Small intestine (tissue), 16 donors: ENCODE measurements at places on chromosomes 6 and 20.

DNA sequence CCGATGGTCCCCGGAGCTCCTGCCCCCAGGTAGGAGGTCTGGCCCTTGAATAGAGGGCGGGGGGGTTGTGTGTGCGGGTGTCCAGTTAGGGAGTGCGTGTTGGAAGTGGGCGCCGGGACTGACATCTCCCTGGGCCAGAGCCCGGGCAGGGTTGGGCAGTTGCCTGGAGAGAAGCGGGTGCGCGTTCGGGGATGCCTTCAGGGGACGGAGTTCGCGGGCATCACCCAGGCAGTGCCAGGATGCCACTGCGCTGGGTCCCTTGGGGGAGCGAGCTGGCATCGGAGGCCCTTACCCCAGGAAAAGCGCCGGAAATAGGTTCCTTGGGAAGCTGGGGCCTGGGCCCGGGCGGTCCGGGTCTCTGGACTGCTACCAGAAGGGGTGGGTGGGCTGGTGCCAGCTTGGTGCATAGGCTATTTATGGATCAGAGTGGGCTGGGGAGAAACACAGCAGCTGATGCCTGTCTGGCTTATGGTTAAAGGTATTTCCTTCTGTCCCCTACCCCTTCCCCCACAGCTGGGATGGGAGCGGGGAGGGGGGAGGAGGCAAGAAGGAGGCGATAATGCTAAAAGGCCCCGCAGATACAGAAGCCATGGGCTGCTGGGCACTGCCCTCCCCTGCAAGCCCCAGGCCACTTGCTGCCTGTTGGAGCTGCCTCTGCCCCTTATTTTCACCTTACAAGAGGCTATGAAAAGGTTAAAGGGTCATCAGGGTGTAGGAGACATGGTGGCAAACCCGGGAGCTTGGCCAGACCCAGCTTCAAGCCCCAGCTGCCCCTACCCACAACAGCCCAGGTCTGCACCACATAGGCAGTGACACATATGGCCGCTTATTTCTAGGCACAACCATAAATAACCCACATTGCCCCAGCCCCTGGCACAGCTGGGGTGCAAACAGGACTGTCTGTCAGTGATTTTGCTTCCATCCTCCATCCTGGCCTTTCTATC is 638 bp downstream of the PACSIN1 start:
- peak overlapping the region; percentile 17 for H3K4me3 ChIP-seq
- no peaks in the 10 kb centered on the region for H3K27me3 ChIP-seq
- no peak overlapping the region for H3K27ac ChIP-seq

DNA sequence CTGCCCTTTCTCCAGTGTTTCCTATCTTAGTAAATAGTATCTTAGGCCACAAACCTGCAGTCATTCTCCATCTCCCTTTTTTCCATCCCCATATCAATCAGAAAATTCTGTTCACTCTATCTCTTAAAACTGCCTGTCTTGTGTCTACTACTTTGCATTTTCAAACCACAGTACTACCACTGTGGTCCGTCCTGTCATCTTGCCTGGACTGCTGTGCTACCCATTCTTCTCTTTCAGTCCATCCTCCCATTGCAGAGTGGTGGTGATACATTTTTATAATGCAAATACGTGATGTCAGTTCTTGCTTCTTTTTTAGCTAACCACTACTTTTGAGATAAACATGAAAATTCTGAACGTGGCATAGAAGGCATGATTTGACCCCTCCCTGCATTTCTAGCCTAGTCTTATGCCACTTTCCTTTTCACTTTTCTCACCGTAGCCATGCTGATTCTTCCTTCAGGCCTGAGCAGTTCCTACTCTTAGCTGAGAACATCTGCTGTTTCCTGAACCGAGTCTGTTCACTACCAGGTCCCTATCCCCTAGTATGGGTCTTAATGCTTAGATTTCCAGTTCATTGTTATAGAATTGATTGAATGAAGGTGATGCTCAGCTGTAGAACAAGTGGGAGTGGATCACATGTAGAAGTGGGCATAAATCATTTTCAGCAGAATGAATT is 13.8 kb downstream of the TBPL1 start:
- H3K27me3 ChIP-seq: no peaks in the 10 kb centered on the region
- no peak overlapping the region for H3K4me3 ChIP-seq
- no peak for DNase-seq
- peaks cover 3% of the 10 kb centered on the region for H3K36me3 ChIP-seq

DNA sequence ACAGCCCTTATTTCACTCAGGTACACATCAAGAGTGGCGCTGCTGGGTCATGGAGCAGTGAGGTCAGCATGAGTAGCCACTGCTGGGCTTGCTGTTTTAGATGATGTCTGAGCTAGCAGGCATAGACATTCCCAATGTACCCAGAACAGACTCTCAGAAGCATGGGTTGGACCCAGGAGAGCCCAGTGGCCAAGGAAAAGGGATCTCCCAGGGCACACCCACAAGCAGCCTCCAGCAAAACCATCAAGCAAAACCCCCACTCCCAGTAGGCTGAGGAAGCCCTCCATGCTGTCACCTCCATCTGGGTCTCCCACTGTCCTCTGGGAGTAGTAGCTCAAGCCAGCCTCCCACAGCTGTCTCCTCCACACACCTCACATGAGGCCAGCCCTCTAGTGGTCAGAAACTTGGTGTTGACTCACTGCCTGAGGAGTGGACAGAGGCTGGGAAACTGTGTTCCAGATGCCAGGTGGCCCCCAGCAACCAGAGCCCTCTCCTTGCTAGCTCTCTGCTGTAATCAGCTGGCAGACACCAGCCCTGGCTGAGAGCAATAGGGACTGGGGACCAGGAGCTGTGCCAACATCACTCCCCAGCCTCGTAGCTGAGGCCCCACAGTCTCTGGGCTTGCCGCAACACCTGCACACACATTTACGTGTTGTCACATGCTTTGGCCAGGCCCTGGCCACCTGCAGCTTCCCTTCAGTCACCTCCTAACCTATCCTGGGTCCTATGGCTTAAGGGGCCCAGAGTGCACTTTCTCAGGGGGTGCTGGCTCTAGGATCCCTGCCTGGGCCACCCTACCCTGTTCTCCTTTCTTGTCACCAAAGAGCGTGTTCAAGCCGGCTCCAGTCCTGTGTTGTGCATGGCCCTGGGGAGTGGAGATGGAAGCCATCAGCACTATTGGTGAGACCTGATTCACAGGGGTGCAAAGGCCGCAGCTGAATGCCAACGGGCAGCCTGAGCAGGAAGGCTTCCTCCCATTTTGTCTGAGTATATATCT is 1.9 kb upstream of the AP5S1 start:
- peak; percentile 85 for DNase-seq
- H3K4me3 ChIP-seq: no peak overlapping the region
- H3K36me3 ChIP-seq: peaks cover 12% of the 10 kb centered on the region
- H3K27me3 ChIP-seq: no peaks in the 10 kb centered on the region

DNA sequence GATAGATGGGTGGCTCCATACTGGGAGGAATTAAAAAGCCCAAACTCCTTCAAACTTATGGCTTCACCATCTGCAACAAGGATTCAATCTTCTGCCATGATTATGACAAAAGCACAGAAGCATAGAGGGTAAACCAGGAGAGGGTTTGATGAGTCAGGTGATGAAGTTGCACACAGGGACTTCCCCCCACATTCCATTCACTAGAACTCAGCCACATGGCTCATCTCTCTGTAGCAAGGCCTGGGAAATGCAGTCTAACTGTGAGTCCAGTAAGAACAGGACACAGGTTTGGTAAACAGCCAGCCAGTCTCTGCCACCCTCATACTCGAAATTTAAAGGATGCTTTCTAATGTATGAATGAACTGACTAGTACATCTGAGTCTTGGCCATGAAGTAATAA is 142.9 kb downstream of the HIVEP2 start:
- no peak overlapping the region for H3K27ac ChIP-seq
- DNase-seq: no peak
- no peaks in the 10 kb centered on the region for H3K4me1 ChIP-seq

DNA sequence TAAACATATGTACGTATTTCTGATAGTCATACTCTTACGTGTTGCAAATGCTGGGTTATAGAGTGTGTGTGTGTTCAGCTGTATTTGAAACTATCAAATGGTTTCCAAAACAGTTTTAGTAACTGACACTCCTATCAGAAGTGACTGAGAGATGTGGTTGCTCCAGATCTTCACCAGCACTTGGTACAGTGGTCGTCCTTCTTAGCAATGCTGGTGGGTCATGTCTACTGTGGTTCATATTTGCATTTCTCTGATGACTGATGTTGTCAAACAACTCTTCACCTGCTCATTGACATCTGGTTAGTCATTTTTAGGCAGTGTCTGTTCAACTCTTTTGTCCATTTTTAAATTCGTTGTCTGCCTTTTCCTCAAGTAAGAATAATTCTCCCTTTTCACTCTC is 259.3 kb downstream of the KIF16B start:
- peaks cover 3% of the 10 kb centered on the region for H3K36me3 ChIP-seq
- no peaks in the 10 kb centered on the region for H3K27me3 ChIP-seq
- no peak overlapping the region for H3K27ac ChIP-seq
- DNase-seq: no peak
- H3K4me3 ChIP-seq: no peak overlapping the region

- H3K27me3 ChIP-seq: no peaks in the 10 kb centered on the region
- DNase-seq: no peak
- H3K27ac ChIP-seq: no peak overlapping the region
- no peak overlapping the region for H3K4me3 ChIP-seq
- no peaks in the 10 kb centered on the region for H3K4me1 ChIP-seq
Observed at GRCh38 chr20:31523361-31524283, 9.4 kb downstream of the HM13 start.

- peak overlapping the region; percentile 42 for H3K27ac ChIP-seq
- H3K4me3 ChIP-seq: no peak overlapping the region
- DNase-seq: no peak
Observed at GRCh38 chr20:33475381-33476152, 14.3 kb upstream of the CBFA2T2 start.

- no peaks in the 10 kb centered on the region for H3K4me1 ChIP-seq
- no peak for DNase-seq
- no peak overlapping the region for H3K27ac ChIP-seq
- no peaks in the 10 kb centered on the region for H3K36me3 ChIP-seq
- no peaks in the 10 kb centered on the region for H3K27me3 ChIP-seq
Observed at GRCh38 chr6:45310118-45310788, 17.9 kb upstream of the RUNX2 start.

DNA sequence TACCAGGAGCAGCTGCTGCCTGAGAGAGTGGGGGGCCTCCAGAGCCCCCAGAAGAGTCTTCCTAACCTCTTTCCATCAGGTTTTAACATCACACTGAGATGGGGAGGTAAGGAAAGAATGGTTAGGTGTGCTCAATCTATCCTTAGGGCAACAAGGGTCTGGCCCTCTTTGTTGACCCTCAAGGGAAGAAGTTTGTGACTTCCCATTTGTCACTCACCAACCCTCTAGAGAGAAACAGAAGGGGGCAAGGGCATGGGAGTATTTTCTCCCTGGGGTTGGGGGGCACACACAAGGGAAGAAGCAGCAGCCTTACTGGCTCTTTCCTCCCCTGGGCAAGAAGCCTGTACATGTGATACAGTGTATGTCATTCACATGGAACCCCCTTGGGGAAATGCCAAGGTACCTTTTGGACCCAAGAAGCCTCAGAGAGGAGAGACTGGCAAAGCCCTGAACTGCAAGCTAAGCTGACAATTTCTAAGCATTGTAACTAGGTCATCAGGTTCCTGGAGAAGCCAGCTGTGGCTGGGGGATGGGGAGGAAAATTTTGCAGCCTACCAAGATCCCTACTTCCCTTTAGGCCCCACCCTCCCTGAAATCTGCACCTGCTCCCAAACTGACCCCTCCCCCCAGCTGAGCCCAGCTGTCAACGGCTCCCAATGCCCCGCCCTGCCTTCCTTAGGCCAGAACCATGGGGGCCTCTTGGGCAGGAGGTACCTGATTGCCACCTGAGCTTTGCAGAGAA is 14.5 kb downstream of the BCL2L1 start:
- H3K27me3 ChIP-seq: no peaks in the 10 kb centered on the region
- peaks cover 50% of the 10 kb centered on the region for H3K36me3 ChIP-seq
- peaks cover 36% of the 10 kb centered on the region for H3K4me1 ChIP-seq
- H3K4me3 ChIP-seq: no peak overlapping the region
- H3K27ac ChIP-seq: peak overlapping the region; percentile 79
- peak; percentile 79 for DNase-seq

- no peak overlapping the region for H3K4me3 ChIP-seq
- H3K27me3 ChIP-seq: no peaks in the 10 kb centered on the region
- H3K4me1 ChIP-seq: no peaks in the 10 kb centered on the region
- H3K36me3 ChIP-seq: no peaks in the 10 kb centered on the region
Observed at GRCh38 chr6:137775720-137776119, 91.3 kb upstream of the TNFAIP3 start.

- no peaks in the 10 kb centered on the region for H3K27me3 ChIP-seq
- H3K36me3 ChIP-seq: no peaks in the 10 kb centered on the region
- no peak for DNase-seq
- H3K4me3 ChIP-seq: no peak overlapping the region
Observed at GRCh38 chr6:56946368-56946767, 8.5 kb upstream of the BEND6 start.

DNA sequence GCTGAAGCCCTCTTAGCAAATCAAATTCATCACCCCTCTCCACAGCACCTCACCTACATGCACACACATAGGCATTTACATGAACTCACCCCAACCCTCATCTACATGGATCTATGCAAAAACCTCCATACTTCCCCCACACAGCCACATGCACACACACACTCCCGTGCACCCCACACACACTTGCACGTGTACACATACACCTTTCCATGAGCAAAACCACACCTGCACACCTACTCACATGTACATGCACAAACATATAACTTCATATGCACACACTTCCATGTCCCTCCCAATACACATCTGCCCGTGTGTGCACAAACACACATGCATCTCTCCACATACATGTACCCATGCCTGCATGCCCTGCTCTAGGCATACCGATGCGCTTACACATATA is 23.3 kb downstream of the CST5 start:
- H3K4me3 ChIP-seq: no peak overlapping the region
- no peaks in the 10 kb centered on the region for H3K4me1 ChIP-seq
- DNase-seq: no peak
- no peak overlapping the region for H3K27ac ChIP-seq
- no peaks in the 10 kb centered on the region for H3K27me3 ChIP-seq

DNA sequence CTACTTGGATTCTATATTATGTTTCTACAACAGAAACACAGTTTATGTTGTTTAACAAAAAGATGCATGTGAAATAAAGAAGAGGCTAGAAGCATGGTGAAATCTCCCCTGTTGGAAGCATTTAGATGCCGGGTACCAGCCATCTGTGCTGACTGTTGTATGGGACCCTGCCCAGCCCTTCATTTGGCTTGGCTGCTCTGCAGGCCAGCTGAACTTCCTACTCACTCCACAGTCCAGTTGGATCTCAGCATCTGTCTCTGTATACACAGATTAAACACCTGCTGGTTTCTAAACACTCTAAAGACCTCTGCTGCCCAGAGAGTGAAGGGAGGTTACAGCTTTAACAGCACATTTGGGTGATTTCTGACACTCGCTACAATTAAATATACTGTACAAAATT is 228.3 kb downstream of the SLC35F1 start:
- no peaks in the 10 kb centered on the region for H3K36me3 ChIP-seq
- DNase-seq: no peak
- no peaks in the 10 kb centered on the region for H3K4me1 ChIP-seq
- H3K27me3 ChIP-seq: no peaks in the 10 kb centered on the region
- H3K27ac ChIP-seq: no peak overlapping the region
- no peak overlapping the region for H3K4me3 ChIP-seq

- peaks cover 3% of the 10 kb centered on the region for H3K36me3 ChIP-seq
- no peak overlapping the region for H3K27ac ChIP-seq
- no peaks in the 10 kb centered on the region for H3K4me1 ChIP-seq
- H3K4me3 ChIP-seq: no peak overlapping the region
- DNase-seq: no peak
Observed at GRCh38 chr6:20791074-20791473, 256.8 kb downstream of the CDKAL1 start.

GRCh38 chr20:37756234-37756633 is 62.4 kb downstream of the CTNNBL1 start:
- peaks cover 10% of the 10 kb centered on the region for H3K36me3 ChIP-seq
- H3K27me3 ChIP-seq: no peaks in the 10 kb centered on the region
- no peak overlapping the region for H3K27ac ChIP-seq
